ENCODE measurements at places on chromosomes 12 and 14.

- DNase-seq: no peak
Observed at GRCh38 chr12:126998747-126999285, 1268.2 kb upstream of the TMEM132C start.

GRCh38 chr12:115132145-115132544, 448.2 kb upstream of the TBX3 start:
- DNase-seq: no peak

- DNase-seq: no peak
Observed at GRCh38 chr14:55448141-55448614, 7.8 kb upstream of the TBPL2 start.

DNA sequence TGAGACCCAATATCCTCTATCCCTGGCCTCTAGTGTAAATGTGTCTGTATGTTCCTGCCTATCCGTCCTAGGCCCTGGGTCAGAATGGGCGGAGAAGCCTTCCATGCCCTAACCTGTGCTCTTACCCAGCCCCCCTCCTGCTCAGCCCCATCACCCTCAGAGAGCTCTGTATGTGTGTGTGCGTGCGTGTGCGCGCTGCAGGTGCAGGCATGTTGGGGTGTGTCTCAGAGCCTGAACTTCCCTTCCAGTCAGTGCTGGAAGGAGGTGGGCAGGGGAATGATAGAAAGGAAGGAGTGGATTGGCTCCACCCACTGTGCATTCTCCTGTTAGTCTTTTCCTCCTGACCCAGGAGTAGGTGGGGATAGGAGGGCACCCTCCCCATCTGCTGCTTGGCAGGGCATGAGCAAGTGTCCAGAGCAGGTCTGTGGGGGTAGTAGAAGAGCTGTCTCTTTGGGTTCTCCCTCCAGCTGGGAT, 7.2 kb downstream of the NAB2 start:
- DNase-seq: no peak

GRCh38 chr12:47837190-47838171, 17.8 kb upstream of the HDAC7 start:
- DNase-seq: peak; percentile 20

- DNase-seq: no peak
Observed at GRCh38 chr14:75341620-75342019, 63.0 kb downstream of the FOS start.

GRCh38 chr14:24123424-24124417, 6.7 kb upstream of the FITM1 start:
- DNase-seq: no peak

GRCh38 chr12:109967383-109968031, 28.7 kb downstream of the GIT2 start:
- DNase-seq: no peak

DNA sequence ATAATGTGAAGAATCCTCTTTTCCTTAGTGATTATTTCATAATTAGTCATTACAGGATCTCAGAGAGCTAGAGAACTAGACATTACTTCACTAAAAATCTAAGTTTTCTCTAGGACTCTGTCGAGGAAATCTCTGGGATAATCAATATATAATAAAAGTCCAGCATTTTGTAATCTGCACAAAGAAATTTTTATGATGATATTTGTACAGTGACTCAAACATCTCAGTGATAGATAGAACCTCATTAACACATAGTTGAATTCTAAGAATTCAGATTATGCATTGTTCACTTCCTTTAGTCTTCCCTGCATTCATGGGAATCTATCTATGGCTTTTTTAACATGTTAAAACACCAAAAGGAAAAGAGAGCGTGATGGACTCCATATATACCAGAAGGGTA, 11.0 kb downstream of the ITPR2 start:
- DNase-seq: no peak

- DNase-seq: no peak
Observed at GRCh38 chr12:22286569-22286968, 47.9 kb downstream of the ST8SIA1 start.

GRCh38 chr14:89907655-89908054, 46.9 kb downstream of the EFCAB11 start:
- no peak for DNase-seq

- DNase-seq: no peak
Observed at GRCh38 chr14:73422515-73422914, 35.8 kb downstream of the NUMB start.

DNA sequence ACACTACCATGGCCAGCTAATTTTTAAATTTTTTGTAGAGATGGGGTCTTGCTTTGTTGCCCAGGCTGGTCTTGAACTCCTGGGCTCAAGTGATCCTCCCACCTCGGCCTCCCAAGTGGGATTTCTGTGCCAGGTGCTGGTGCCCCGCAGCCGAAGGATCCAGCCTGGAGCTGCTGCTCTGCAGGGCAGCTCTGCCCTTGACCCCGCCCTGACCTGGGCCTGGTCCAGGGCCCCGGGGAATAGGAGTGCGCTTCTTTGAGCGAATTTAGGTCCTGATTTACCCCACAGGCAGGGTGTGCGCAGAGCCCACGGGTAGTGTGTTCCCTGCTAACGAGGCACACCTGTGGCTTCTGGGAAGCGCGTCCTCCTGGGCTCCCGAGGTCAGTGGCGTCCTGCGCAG, 15.2 kb downstream of the ACADS start:
- DNase-seq: no peak

GRCh38 chr14:44963044-44963528, 1.1 kb downstream of the TOGARAM1 start:
- no peak for DNase-seq

- DNase-seq: no peak
Observed at GRCh38 chr14:101781240-101782061, 19.9 kb downstream of the PPP2R5C start.

- no peak for DNase-seq
Observed at GRCh38 chr12:2258025-2258424, 205.2 kb downstream of the CACNA1C start.

DNA sequence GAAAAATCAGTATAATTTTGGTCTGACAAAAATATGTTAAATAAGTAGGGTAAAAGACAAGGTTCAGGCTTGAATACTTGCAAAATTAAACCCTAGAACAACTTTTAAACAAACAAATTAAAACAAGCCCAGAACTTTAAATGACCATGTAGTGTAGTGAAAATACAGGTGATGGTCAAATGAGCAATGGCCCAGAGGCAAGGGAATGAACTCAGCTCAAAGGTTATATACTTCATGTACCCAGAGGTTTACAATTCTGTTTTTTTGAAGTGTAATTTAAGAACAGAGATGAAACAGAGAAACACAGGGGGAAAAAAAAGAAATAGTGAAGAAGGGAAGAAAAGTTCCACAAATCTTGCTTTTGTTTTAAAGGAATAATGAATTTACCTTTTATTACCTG, 949.2 kb downstream of the TRHDE start:
- DNase-seq: no peak

DNA sequence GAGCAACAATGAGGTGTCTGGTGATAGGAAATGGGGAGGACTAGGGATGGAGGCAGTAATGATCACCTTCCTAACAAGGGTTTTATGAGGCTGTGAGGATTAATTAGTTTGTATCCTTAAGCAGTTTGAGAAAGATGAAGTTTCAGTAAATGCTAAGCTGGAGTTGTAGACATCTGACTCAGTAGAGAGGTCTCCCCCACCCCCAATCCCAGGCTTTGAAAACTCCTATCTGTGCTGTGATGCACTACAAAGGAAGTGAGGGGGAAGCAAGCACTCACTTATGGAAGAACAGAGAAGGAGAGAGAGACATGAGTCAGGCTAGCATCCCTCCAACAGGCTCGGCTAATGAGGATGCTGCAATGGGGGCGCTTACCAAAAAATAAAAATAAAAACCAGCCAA, 5.5 kb upstream of the BCL11B start:
- no peak for DNase-seq

- no peak for DNase-seq
Observed at GRCh38 chr12:81095501-81096232, 17.8 kb downstream of the ACSS3 start.

Data from GM12878 (cell line).